ENCODE measurements at places on chromosomes 11 and 22. TPM values are rescaled to one million over a fixed set of nuclear protein-coding genes. Genes with fewer than 3 reads are reported as not detected.

- no peak for DNase-seq
Measured at GRCh38 chr11:77213029-77213579, 85.1 kb downstream of the MYO7A start.

DNA sequence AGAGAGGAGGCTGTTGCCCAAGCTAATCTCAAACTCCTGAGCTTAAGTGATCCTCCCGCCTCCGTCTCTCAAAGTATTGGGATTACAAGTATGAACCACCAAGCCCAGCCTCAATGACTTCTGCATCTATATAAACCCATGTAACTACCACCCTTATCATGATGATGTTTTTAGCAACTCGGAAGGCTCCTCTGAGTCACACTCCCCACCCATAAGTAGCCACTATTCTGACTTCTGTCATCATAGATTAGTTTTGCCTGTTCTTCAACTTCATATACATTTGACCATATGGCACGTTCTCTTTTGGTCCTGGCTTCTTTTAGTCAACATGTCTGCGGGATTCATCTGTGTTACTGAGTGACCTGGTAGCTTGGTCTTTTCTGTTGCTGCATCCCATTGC, 6.4 kb upstream of the FOSL1 start:
- DNase-seq, result no peak

DNA sequence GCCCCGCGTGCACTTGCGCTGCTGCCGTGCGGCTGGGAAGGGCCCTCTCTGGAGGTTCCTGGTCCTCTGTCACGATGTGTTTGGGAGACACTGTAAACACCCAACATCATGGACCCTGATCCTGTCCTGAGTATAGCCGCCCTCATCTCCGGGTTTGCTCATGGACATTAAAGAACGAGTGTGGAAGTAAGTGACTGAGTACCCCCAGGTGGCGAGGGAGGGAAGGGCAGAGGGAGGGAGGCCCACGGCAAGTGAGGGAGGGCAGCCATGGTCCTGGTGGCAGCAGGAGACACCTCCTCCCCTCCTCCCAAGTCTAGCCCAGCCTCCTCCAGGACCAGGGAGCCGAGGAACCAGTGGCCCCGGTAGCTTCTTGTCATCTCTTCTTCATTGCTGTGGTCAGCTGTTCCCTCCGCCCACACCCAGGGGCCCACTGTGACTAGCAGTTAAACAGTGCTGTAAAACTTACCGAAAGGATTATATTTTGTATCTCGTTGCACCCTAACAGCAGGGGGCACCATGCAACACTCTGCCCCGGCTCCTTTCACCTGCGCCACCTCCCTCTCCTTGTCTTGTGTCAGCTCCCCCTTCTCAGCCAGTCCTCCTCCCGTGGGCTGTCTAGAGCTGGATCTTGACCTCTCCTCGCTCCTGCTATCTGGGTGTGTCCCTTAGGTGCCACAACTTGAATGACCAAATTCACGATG, 566.5 kb upstream of the B3GAT1 start:
- DNase-seq, result no peak

- peak; percentile 64 for DNase-seq
Measured at GRCh38 chr11:64306876-64307622, 1.7 kb downstream of the ESRRA start.

GRCh38 chr11:121762820-121763219, 310.1 kb upstream of the SORL1-AS1 start:
- peak; percentile 82 for DNase-seq

DNA sequence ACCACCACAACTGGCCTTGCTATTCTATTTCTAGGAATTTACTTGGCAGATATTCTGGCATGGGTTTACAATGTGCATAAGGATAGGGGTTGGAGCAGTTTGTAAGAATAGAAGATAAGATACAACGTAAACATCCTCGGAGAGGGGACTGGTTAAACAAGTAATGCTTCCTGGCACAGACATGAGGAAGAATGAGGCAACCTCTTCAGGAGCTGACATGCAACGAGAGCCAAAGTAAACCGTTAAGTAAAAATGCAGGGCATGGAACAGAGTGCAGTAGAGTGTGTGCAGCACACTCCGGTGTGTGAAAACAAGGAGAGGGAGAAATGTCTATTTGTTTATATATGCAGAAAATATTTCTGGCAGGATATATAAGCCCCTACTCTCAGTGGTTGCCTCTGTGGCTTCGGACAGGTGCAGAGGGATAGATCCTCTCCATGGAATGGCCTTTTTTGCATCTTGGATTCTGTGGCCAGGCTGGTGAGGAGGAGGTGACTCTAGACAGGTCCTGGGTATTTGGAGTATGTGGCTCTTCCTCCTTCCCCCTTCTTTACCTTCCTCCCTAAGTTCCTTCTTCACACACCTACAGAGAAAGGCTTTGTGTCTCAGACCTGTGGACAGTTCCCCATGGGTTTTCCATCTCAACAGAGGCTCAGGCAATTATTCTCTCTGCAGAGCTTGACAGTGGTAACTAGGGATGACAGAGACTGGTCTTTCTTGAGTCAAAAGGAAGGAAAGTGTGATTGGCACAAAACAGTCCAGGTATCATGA, 2.5 kb downstream of the RAB36 start:
- DNase-seq, result no peak

DNA sequence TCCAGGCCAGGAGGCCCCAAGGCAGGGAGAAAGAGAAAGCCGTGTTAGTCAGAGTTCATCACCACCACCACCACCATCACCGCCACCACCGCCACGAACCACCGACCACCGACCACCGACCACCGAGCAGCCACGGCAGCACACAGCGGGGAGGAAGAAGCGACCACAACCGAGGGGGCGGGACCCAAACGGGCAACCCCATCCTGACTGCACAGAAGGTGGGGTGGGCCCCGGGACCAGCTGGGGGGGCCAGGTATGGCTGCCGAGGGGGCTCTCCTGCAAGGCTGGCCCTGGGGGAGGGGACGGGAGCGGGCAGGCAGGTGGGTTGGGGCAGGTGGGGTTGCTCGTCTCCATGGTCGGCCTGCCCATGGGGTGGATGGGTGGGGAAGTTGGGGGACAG, 34.2 kb downstream of the SYT7 start:
- no peak for DNase-seq

DNA sequence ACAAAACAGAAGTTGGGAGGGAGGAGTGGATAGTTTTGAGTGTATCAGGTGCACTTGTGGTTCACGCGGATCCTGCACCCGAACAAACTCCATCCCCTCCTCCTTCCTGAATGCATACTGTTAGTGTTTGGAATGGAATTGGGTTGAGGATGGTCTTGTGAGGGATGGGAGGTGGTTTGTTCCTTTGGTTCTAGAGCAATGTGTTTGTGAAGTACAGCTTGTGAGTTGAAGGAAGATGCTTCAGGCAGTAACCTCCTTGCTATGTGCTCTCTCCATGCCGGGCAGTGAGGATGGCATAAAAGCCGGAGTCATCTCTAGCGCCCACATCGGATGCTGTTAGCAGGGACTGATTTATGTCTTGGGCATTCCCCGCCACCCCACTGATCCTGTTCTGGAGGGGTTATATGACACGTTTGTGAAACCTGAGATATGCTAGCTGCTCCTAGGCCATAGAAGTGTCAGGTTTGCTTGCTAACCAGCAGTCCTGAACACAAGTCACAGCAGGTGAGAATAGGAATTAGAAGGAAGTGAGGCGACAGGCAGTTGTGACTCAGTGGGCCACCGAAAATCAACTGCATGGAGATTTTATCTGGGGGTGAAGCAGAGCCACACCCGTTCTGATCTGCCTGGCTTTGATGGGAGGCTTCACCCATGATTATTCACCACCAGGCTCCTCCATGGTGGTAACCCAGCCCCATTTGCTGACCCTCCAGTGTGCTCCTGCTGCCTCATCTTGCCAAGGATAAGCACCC, 2.2 kb downstream of the BCR start:
- no peak for DNase-seq

- DNase-seq, result no peak
Measured at GRCh38 chr22:32854351-32854804, 52.9 kb downstream of the TIMP3 start.

GRCh38 chr11:45379162-45379863, 93.2 kb upstream of the SYT13 start:
- DNase-seq, result no peak

- DNase-seq, result peak; percentile 37
Measured at GRCh38 chr22:30362651-30363281, 6.0 kb downstream of the CCDC157 start.

GRCh38 chr22:50530877-50531545, 1.2 kb upstream of the TYMP start:
- peak; percentile 91 for DNase-seq

- DNase-seq, result no peak
Measured at GRCh38 chr11:14312736-14313438, 46.1 kb downstream of the RRAS2 start.

DNA sequence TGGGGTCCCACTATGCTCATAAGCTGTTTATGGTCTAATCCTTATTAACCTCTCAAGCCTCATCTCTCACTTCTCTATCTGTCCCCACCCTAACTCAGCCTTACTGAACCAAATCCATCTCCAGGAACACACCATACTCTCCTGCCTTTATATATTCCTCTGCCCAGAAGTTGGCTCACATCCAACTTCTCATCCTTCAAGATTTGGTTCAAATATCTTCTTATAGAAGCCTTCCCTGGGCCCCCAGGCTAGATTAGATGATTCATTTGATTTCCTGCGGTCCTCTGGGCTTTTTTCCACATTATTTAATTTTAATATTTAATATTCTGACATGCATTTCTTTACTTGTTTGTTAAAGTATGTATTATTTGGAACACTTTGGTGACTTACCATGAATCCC, 23.2 kb downstream of the MEI1 start:
- DNase-seq, result no peak

DNA sequence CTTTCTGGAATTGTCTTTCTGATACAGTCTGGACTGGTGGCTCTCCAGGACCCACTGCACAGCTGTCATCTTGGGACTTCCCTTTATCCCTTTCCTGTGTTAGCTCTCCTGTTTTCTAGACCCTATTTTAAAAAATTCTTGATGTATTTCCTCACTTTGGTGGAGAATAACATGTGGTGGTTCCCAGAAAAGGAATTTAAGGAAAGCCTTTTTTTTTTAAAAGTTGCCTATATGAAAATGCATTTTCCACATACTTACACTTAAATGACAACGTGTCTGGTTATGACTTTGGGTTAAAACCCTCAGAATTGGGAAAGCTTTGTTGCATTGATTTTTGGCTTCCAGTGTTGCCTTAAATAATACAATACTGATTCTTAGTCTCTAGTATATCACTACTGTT, 400.7 kb downstream of the TMEM135 start:
- DNase-seq, result no peak

The VSIG2 gene
- 88.6 TPM for total RNA-seq

The XKR3 gene
- not detected for total RNA-seq

The NRIP3 gene
- total RNA-seq, result 2.2 TPM

The RBFOX2 gene
- total RNA-seq, result 51.9 TPM

The TKFC gene
- 38.4 TPM for total RNA-seq
